T-cell (primary cell): ENCODE measurements at places on chromosomes 6 and 20.
A peak's percentile ranks its signal among the peaks of the same experiment; 100 is the strongest.

DNA sequence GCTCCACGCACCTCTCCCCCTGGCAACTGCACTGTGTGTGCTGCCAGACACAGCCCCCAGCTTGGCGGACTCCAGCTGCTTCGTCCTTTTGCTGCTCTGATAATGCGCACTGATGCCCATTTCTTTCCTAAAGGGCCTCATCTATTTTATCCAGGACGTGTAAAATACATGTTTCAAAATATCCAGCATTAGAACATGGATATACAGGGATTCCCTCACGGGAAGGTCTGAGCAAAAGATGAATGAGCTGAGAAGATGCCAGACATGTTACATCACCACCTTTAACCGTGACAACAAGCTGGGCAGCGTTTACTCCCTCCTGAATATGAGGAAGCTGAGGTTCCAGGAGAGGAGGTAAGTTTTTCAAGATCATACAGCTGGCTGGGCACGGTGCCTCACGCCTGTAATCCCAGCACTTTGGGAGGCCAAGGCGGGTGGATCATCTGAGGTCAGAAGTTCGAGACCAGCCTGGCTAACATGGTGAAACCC, 32.8 kb downstream of the TNXB start:
- DNase-seq, result no peak

GRCh38 chr6:2731281-2731909, 19.3 kb downstream of the MYLK4 start:
- DNase-seq, result no peak

DNA sequence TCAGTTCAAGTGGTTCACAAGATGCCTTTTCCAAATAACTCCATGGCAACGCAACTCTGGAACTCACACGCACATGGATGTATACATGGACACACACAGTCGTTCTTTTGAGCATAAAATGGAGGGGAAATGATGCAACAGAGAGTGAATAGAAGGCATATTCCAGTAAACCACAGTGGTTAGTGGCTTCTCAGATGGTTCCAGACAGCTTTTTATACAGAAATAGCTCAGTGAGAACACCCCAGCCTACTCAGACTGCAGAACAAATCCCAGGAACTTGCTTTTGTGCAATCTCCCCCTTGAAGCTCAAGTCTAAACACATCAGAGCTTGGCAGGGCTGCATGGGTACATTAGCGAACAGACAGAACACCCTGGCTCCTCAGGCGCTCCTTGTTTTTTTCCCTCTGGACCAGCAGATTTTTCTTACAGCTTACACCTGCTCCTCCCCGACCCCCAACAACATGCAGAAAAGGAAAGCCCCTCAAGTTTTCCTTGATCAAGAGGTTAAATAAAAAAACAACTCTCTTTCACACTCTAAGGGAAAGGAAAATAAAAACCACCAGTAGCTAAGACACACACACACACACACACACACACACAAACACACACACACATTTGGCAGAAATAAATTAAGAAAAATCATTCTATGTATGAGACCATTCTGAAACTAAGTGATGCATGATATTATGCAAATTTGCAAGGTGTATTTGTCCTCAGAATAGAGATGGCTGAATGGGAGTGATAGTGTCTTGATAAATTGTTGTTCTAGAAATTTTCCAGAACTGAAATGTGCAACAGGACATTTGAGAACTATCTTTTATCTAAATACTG, 51.2 kb upstream of the RANBP9 start:
- DNase-seq, result no peak

GRCh38 chr6:81718126-81718525, 34.4 kb downstream of the TENT5A start:
- DNase-seq, result no peak

DNA sequence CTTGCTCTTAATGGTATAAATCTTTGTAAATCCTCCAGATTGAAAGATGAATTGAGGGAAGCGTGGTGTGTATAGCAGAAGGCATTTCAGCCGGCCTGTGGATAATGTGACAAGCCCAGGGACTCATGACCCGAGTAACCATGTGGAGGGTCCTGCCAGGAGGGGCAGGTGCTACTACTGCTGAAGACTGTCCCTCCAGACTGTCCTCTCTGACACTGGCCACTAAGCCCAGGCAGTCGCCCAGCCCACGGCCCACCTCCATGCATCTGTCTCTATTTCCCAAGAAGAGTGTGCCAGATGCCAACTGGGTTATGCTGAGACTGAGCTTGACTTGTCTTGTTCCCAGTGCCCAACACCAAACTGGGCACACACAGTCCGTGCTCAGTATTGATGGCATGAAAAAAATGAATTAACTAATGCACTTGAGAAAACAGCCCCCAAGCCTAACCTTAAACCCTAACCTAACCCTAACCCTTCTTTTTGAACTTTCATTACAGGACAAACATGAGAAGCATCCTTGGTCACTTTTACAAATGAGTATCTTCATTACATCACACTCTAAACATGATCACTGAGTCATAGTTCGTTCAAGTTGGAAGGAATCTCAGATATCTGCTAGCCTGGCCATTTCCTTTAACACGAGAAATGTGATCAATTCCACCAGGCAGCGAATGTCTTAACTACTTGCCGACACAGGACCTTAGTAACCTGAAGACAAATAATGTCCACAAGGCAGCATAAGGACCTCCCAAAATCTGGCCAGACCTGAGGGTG, 182.2 kb upstream of the RREB1 start:
- no peak for DNase-seq

- DNase-seq, result no peak
Measured at GRCh38 chr6:158684745-158685324, 35.0 kb downstream of the SYTL3 start.

- no peak for DNase-seq
Measured at GRCh38 chr6:110139052-110139451, 40.4 kb downstream of the WASF1 start.

GRCh38 chr20:51020657-51021056, 2.2 kb downstream of the KCNG1 start:
- no peak for DNase-seq

- no peak for DNase-seq
Measured at GRCh38 chr6:152746172-152746553, 4.4 kb upstream of the VIP start.

- DNase-seq, result no peak
Measured at GRCh38 chr6:124273701-124274100, 470.0 kb downstream of the NKAIN2 start.

DNA sequence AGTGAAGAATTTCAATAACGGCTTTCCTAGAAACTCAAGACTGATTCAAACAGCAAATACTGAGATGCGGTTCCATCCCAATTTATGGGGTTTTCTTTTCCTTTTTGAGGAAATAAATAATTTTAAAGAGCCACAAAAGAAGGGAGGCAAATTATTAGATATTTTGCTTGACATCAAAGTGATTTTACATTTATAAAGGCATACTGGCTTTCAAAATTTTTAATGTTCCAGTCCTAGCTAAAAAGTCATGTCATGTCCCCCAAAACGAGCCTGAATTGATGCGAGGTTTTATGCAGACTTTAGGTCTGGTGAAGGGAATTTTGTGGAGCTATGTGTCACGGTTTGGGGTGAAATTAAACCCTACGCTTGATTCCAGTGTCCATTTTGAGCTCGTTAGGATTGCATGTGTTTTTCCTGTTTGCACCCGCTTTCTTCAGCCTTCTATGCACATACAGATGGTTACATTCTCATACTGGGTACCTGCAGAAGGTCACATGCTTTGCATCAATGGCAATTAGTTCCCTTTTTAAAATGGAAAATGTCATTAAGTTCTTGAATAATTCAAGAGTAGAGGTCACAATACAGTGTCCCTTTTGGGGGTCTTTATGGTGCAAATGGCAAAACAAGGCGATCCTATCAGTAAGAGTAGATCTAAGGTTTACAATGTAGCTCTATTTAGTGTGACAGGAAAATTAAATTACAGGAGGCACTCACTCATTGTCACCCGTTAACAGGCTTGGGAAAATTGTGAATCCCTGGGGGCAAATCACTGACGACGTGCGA, 17.3 kb downstream of the FOXA2 start:
- no peak for DNase-seq

DNA sequence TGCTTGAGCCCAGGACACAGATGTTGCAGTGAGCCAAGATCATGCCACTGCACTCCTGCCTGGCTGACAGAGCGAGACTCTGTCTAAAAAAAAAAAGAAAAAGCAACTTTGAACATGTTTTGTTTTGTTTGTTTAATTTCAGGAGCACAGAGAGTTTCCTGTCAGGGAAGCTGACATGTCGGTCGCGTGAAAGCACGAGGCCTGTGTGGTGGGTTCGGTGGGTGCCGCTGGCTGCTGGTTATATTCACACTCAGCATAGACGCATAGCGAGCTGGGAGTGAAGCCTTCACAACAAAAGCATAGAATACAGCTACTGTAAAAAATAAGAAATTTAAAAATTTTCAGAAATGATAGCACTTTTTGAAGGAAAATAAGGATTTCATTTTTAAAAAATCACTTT, 14.5 kb downstream of the MTG2 start:
- DNase-seq, result no peak

- DNase-seq, result no peak
Measured at GRCh38 chr20:57794600-57795341, 85.0 kb upstream of the PMEPA1 start.

DNA sequence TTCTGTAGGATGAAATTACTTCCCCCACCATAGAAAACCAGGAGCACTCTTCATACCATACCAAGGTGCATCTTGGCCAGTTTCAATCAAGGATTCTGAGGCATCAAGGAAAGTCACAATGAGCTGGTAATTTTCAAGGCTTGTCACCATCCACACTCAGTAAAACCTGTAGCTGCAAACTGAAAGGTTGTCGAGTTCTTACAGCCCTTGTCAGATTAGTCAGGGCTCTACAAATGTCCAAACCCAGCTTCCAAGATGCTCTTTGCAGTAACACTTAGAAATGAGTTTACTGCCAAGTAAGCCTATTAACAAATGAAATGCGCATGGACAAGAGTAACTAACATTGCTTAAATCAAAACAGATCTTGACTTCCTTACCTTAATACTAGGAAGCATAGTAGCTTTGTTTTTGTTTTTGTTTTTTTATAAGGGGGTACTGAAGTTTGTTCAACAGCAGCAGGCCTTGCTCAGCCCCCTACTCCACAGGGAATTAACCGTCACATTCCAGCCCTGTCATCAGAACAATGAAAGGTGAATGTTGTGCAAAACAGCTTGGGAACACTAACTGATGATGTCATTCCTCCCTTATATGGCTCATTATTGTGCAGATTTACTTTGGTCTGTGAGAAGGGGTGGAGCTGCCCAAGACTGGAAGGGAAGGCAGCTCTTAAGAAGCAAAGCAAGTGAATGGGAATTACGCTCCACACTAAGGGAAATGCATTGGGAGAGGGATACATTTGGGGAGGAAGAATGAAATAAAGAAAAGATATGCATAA, 49.9 kb upstream of the TMEM30A start:
- no peak for DNase-seq

- DNase-seq, result no peak
Measured at GRCh38 chr6:106974999-106975737, 639 bp upstream of the CD24 start.

- DNase-seq, result no peak
Measured at GRCh38 chr20:50724851-50725723, 6.3 kb upstream of the PARD6B start.

DNA sequence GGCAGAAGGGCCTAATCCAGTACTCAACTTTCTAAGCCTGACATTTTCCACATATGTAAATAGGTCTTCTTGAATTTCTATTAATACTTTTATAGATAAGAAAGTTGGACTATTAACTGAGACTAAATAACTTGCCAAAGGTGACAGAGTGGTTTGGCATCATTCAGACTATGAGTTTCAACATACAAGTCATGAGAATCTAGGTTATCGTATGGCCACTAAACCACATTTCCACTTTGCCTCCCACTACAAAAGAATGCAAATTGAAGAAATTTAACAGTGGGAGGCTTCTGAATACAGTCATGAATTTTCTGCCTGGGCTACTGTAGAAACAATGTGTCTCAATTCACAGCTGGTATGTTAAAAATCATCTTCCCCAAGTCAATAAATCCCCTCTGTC, 531.0 kb upstream of the AGPAT4 start:
- no peak for DNase-seq

DNA sequence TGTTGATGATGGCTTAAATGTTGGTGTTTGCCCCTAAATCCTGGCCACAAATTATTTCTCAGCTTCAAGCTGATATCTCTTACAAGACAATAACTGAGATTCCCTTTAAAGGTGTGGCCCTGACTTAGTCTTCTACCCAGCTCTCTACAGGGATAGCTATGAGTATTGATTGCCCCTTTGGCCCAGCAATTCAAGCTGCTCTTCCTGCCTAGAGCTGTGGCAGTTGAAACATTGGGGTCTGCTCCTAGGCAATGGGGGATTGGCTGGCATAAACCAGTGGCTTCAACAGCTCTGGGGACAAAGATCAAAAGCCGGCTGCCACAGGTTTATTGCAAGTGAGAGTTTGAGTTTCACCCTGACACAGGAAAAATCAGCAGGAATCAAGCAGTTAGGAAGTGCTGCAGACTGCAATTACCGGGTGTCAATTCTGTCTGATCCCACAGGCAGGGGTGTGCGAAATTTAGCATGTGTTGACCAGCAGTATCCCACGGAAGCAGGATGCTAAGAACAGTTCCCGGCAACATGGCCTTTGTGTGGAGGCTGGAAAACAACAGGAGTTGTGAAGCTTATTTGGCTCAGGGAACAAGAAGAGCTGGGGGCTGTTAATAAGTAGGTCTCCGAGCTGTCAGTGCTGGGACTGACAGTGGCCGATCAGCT, 66.2 kb upstream of the IYD start:
- no peak for DNase-seq

DNA sequence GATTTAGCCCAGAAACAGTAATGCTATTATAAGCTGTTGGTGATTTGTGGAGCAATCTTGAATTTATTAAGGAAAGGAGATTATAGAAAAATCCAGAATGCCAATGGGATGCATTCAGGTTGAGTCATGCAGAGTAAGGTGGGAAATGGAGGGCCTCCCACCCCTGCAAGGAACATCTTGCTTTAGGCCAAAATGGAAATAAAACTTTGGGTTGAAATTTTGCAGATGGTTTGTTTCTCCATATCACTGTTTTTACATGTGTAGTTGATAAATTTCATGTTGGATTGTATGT, 152.4 kb downstream of the BCAS1 start:
- DNase-seq, result no peak

GRCh38 chr20:39264506-39265172, 302.5 kb downstream of the DHX35 start:
- peak; percentile 53 for DNase-seq

DNA sequence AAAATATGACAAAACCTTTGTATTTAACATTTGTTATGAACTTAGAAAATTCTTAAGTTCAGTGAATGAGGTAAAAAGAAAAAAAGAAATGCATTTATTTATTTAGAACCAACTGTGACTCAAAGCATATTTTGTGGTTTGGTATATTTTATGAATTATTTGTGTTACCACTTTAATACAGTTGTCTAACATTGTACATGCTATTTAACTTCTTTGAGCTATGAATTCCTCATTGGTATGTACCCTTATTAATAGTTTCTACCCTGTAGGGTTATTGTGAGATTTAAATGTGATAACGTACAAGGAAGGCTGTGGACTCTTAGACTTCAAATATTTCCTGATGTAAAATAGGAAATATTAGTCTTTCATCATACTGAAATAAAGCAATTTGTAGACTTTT, 162.6 kb downstream of the MMUT start:
- DNase-seq, result no peak

- DNase-seq, result no peak
Measured at GRCh38 chr6:120214088-120214499, 864.5 kb upstream of the MAN1A1 start.

- no peak for DNase-seq
Measured at GRCh38 chr6:32416036-32416435, 9.1 kb upstream of the BTNL2 start.

GRCh38 chr6:81226957-81227356, 525.5 kb downstream of the TENT5A start:
- DNase-seq, result no peak

GRCh38 chr6:12474167-12475140, 184.3 kb downstream of the EDN1 start:
- no peak for DNase-seq
